ENCODE measurements at places on chromosomes 1 and 21. TPM values are rescaled to one million over a fixed set of nuclear protein-coding genes. Genes with fewer than 3 reads are reported as not detected.

- no peak for DNase-seq
Measured at GRCh38 chr1:81666586-81666985, 134.1 kb upstream of the ADGRL2 start.

- no peak for DNase-seq
Measured at GRCh38 chr1:44089371-44090048, 29.1 kb upstream of the KLF17 start.

GRCh38 chr1:26094076-26094669, 17.5 kb upstream of the PDIK1L start:
- DNase-seq = no peak

DNA sequence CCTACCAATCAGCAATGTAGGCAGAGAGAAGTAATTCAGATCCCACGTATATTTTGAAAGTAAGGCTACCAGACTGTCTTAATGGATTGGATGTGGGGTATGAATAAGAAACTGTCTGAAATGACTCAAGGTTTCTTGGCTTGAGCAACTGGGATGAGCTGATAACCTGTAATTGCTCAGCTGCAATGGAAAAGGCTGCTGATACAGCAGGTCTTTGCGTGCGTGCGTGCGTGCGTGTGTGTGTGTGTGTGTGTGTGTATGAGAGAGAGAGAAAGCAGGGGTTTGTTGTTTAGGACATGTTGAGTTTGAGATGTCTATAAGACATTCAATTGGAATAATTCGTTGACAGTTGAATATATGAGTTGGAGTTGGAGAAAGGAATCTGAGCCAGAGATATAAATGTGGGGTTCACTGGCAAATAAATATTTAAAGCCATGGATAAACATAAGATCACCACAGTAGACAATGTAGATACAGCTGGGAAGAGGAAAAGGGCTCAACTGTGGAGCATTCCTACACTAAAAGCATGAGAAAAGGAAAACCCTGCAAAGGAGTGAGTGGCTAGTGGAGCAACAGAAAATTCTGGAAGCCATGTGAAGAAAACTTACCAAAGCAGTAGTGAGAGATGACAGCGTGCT, 72.9 kb downstream of the UCHL5 start:
- no peak for DNase-seq

DNA sequence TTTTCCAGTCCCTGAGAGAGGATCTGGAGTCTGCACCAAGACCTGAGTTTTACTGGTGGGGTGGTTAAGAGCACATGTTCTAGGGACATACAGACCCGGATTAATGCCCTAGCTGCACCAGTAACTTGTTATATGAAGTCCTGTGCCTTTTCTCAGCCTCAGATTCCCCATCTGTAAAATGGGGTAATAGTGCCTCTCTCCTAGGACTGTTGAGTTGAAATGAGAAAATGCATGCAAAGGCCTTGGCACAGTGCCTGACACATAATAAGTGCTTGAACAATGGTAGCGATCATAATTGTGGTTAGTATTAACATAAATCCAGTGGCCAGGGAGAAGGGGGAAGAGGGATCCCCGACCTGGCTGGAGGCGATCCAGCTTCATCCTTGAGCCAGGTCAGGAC, 12.3 kb downstream of the AHDC1 start:
- DNase-seq = no peak

- peak; percentile 43 for DNase-seq
Measured at GRCh38 chr1:27594564-27595510, 9.1 kb downstream of the AHDC1 start.

DNA sequence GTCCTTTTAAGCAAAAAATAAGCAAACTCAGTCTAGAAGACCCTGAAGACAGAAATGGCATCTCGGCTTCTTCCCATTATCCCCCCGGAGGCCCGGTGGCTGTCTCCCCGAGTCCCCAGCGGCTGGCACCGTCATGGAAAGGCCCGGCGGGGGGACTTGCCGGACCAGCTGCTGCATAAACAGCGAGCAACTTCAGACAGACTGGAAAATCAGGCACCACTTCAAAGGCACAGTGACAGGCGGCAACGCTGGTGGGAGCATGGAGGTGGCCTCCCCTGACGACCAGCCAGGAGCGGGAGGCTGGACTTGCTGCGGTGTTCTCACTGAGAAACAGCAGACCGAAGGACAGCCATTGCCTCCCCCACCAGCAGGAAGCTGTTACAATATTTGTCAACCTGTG, 18.4 kb upstream of the C1QA start:
- no peak for DNase-seq

DNA sequence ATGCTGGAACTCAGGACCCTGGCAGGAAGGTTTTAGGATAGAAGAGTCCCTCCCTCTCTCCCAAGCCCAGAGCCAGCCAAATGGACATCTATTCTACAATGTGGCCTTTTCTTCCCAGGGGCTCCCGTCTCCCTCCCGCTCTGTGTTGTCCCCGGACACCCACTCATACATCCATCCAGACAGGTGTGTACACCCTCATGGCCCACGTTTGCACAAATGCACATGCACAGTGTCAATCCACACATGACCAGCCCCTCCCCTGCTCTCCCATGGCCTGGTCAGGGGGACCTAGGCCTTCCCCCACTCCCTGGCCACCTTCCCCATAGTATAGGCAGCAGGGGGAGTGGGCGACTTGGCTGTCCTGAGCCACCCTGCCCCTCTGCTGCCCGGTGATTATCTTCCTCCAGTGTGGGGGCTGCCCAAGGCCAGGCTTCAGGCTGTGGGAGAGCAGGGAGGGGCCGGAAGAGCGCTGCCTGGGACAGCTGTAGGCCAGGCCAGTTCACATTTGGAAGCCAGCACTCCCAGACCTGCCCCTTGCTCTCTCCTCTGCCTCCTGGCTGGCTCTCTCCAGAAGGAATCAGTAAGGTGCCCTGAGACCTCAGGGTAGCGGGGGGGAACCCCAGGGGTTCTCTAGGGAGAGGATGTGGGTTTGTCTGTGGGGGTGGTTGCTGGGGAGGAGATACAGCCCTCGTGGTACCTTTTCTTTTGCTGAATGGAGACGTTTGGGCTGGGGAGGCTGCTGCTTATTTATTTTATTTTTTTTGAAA, 4.1 kb upstream of the PTPN7 start:
- no peak for DNase-seq

DNA sequence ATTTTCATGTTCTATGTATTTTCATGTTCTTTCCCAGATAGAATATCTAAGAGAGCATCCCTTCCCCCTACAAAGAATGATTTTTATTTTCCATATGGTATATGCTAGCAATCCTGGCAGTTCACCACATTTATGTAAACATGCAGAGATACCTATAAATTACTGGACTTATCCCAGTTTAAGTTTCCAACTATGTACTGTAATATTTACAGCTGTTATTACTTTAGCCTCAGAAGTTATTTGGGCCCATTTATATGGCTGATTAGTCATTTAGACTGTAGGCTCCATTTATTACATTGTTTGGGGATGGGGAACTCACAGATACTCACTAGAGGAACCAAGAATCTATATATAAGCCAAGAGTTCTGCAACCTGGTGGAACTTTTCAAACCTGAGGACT, 84.8 kb upstream of the WARS2 start:
- no peak for DNase-seq

GRCh38 chr1:81660286-81660685, 140.4 kb upstream of the ADGRL2 start:
- DNase-seq = no peak

- no peak for DNase-seq
Measured at GRCh38 chr1:60280819-60281218, 207.2 kb upstream of the C1orf87 start.

CREG1 gene
- total RNA-seq = 285 TPM

- DNase-seq = no peak
Measured at GRCh38 chr1:158290321-158290844, 660 bp downstream of the CD1C start.

SPRR5 gene
- total RNA-seq = not detected

- DNase-seq = no peak
Measured at GRCh38 chr1:45621501-45621836, 2.4 kb downstream of the CCDC17 start.

E2F2 gene
- total RNA-seq = not detected

DNA sequence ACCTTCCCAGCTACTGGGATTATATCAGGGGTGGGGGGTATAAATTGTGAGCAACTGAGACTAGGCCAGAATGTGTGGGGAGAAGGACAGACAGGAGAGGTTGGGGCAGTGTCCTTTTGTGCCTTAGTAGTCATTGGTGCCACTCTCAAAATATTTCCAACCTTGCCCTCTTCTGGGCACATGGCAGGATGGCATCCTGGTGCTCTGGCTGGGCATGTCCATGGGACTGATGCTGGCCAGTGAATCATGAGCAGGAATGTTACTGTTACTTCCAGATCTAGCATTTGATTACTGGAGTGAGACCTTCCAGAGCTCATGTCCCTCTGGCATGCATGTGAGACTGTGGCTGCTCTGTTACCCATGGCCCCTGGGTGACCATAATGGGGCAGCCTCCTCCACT, 151.2 kb downstream of the MATN1 start:
- no peak for DNase-seq

GRCh38 chr1:227560393-227561173, 2.8 kb upstream of the ZNF678 start:
- DNase-seq = no peak

- no peak for DNase-seq
Measured at GRCh38 chr21:41874611-41875010, 4.5 kb downstream of the PRDM15 start.

RPTN gene
- not detected for total RNA-seq

- DNase-seq = no peak
Measured at GRCh38 chr1:163094589-163094988, 25.4 kb downstream of the RGS4 start.

- no peak for DNase-seq
Measured at GRCh38 chr1:206637605-206638004, 2.3 kb downstream of the DYRK3 start.

DNA sequence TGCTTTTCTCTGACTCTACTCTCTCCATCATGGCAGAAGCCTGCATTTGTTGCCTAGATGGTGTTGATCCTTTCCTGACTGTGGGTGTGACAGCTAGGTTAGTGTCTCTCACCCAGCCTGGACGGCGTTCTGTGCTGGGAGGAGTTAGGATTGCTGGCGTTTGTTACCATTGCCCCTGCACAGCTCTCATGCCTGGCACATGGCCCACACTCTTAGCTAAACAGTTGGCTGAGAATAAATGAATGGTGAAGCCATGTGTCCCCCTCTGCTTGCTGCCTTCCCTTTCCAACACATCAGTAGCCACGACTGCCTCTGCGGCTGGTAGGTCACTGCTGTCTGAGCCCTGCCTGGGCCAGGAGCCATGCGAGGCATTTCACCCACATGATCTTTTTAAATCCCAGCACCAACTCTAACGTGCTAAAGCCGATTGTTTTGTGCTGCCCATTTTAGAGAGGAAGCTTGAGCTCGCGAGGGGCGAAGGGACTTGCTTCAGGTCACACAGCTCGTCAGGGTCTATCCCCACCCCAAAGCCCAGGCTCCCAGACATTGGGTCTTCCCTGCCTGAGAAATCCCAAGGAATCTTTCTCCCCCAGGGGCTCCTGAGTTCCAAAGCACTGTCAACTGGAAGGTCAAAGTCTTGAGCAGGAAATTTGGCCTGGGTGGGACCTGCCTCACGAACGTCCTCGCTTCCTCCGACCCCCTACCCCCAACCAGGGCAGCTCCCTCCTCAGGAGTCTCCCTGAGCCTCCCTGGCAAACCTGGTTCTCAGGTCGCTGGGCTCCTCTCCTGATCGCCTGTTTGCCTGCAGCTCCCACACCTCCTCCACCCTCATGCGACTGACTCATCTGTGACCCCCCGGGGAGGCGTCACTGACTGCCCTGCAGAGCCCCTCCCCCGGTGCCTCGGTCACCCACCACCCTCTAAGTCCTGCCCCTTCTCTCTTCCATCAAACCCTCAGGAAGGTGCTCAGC, 271.7 kb upstream of the C1orf174 start:
- peak; percentile 9 for DNase-seq

GRCh38 chr21:46210378-46211136, 18.0 kb downstream of the LSS start:
- no peak for DNase-seq

- no peak for DNase-seq
Measured at GRCh38 chr21:23398726-23399125, 2208.6 kb downstream of the MRPL39 start.

DNA sequence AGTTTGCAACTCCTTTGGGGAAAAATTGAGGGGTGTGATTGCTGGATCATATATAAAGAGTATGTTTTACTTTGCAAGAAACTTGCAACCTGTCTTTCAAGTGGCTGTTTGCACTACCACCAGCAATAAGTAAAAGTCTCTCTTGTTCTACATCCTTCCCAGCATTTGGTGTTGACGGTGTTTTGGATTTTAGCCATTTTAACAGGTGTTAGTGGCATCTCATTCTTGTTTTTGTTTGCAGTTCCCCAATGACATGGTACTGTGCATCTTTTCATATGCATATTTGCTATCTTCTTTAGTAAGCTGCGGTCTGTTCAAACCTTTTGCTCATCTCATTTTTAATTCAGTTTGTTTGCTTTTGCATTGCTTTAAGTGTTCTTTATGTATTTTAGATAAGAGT, 535.5 kb downstream of the LRRIQ3 start:
- no peak for DNase-seq

- no peak for DNase-seq
Measured at GRCh38 chr1:21157054-21157453, 19.6 kb downstream of the EIF4G3 start.

DNA sequence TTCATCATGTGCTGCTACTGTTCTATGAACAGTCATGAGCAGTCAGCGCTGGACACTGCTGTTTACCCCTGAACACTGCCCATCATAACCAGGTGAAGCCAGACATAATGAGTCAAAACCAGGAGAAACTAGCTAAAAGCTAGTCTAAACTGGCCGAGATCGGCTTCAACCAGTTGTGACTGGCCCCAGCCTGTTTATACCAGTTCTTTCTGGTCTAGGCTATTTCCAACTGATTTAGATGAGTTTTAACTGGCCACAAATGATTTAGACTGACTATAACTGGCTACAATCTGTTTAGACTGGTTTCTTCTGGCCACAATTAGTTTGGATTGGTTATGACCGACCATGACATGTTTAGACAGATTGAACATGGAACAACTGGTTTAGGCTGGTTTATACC, 348.3 kb upstream of the CAMK1G start:
- no peak for DNase-seq

RGS8 gene
- total RNA-seq = 2.4 TPM

TMEM200B gene
- total RNA-seq = 1.9 TPM

GRCh38 chr1:41890825-41891198, 27.9 kb downstream of the HIVEP3 start:
- DNase-seq = peak; percentile 53

DNA sequence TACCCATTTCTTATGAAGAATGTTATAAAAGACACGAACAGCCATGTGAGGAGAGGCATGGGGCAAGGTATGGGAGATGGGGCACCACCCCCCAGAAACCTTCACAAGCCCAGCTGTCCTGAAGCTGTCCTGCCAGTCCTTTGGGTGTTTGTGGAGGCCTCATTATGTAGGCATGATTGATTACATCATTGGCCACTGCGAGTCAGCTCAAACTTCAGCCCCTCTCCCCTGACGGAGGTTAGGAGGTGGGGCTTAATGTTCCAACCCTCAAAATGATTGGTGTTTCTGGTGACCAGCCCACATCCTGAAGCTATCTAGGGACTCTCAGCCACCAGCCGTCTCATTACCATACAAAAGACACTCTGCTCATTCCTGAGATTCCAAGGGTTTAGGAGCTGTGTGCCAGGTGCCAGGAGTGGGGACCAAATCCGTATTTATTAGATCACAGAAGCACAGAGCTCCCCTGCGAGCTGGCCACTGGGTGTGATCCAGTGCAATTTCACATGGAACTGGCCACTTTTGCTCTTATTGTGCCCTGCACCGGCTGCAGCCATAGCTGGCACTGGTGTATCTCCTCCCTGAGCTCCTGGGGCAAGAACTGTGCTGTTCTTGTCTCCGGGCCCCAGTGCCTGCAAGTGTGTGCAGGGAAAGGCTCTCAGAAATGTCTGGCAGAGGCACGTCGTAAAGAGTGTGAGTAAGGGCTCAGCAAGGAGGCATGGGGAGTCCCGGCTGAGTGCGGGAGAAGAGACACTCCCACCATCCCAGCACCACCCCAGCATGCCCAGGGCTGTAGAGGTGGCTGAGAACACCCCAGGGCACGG, 10.5 kb downstream of the KIAA1614 start:
- peak; percentile 90 for DNase-seq
